Hematopoietic multipotent progenitor cell (in vitro differentiated cells): ENCODE measurements at places on chromosomes 1 and 21.

- DNase-seq = no peak
Observed at GRCh38 chr1:17948594-17948993, 159.0 kb upstream of the IGSF21 start.

DNA sequence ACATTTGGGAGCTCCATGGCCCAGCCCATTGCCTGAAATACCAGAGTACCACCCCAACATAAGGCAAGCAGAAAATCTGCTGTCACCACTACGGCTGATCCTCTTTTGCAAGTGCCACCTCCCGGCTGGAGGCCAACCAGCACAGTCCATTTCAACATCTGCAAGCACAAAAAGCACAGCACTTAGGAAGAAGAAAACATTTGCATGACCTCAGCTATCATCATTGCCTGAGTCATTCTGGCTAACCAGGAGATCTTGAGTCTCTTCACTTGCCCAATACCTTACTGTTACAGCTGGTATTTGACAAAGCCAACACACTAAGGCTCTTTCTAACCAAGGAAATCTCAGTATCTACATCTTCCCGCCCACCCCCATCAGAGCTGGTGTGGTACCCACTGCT, 55.9 kb downstream of the NEK7 start:
- no peak for DNase-seq

GRCh38 chr1:211382182-211382713, 55.6 kb downstream of the TRAF5 start:
- DNase-seq = no peak

- DNase-seq = no peak
Observed at GRCh38 chr1:246035060-246035541, 472.0 kb downstream of the SMYD3 start.

GRCh38 chr1:154478639-154479038, 23.4 kb upstream of the TDRD10 start:
- peak; percentile 80 for DNase-seq

- DNase-seq = no peak
Observed at GRCh38 chr1:103327054-103327719, 198.3 kb upstream of the RNPC3 start.

GRCh38 chr1:170318736-170319135, 173.0 kb downstream of the NTMT2 start:
- DNase-seq = no peak

- no peak for DNase-seq
Observed at GRCh38 chr1:199716729-199717128, 310.8 kb upstream of the NR5A2 start.

DNA sequence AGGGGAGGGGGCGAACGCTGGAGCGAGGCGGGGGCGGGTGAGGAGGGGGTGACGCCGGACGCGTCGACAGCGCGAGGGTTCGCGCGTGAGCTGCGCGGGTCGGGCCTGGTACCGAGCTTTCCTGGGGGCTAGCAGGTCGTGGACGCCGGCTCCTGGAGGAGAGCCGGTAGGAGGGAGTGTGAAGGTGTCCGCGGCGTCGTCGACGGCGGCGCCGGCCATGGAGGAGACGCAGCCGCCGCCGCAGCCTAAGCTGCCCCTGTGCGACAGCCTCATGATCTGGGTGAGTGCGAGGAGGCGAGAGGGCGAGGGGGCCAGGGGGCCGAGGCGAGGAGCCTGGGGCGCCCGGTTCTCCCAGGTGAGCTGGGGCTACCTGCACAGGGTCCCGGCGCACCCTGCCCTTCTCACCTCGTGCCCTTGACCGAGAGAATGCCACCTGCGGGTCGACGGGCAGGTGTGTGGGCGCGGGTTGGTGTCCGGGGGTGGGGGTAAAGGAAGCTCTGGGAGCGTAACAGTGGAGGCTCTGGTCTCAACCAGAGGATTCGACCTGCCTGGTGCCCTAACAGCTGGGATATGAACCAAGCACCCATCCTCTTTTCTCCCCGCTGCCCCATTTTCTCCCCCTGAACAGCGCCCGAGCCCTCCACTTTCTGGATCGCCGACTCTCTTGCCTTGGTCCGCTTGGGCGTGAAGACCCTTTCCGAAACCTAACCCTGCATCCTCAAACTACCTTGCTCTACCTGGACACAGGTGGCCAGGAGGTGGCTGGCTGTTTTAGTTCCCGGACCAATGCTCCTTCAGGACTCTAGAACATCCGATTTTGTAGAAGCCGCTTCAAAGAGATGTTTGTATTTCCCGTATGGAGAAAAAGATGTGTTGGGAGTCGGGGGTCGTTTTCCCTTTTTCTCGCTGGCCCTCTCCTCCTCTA, at the start of gene HOOK1:
HOOK1 (plus strand) TSS at position 49 of the 925 bp plus-strand sequence; CDS start at position 218, 169 bp downstream.
- no peak for DNase-seq
